RWPE1 (cell line): ENCODE measurements at places on chromosomes 2 and 18.

- DNase-seq, result no peak
These were observed 48.1 kb downstream of the PSD4 start for GRCh38 chr2:113221846-113222245.

DNA sequence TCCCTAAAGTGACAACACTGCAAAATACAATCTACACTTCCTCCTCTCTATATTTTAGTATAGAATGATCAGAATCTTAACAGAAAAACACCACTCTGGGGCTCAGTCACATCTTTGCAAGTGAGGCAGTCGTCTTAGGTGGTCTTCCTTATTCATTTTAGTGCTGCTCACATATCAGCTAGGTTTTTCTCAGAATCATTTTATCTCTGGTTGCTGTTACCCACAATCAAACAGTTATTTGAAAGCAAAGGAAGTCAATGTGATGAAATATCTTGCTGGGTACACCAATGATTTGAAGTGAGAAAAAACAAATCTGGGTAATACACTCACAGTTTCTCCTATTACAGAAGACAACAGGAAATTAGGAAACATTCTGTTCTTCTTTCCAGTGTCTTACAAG lies 275.2 kb downstream of the DSEL start:
- DNase-seq, result no peak

DNA sequence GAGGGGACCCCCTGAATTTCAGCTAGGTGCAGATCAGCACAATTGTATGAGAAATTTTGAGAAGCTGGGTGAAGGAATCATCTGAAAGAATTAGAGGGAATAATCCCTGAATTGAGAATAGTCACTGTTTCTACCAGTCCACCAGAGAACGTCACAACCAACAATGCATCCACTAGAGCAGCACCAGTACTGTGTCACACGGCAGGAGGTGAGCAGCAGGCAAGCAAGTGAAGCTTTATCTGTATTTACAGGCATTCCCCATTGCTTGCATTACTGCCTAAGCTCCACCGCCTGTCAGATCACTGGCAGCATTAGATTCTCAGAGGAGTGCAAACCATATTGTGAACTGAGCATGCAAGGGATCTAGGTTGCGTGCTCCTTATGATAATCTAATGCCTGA lies 40.7 kb downstream of the GDF7 start:
- no peak for DNase-seq

GRCh38 chr2:9053534-9053931 lies 50.0 kb upstream of the MBOAT2 start:
- no peak for DNase-seq

DNA sequence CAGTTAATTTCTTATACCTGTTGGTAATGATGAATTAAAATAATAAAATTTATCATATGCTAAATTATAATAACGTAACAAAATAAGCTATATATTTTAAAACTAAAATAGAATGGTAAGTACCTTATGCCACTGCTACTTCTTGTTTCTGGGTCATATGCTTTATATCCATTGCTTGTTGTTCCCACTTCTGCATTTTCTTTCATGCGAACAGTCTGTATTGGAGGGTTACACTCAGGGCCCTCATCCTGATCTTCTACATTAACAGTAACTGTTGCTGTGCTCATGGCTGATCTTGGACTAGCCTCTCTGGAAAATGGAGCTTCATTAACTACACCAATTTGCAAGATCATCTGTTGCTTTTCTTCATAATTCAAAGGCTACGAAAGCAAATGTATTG lies 22.2 kb downstream of the DSC2 start:
- no peak for DNase-seq

DNA sequence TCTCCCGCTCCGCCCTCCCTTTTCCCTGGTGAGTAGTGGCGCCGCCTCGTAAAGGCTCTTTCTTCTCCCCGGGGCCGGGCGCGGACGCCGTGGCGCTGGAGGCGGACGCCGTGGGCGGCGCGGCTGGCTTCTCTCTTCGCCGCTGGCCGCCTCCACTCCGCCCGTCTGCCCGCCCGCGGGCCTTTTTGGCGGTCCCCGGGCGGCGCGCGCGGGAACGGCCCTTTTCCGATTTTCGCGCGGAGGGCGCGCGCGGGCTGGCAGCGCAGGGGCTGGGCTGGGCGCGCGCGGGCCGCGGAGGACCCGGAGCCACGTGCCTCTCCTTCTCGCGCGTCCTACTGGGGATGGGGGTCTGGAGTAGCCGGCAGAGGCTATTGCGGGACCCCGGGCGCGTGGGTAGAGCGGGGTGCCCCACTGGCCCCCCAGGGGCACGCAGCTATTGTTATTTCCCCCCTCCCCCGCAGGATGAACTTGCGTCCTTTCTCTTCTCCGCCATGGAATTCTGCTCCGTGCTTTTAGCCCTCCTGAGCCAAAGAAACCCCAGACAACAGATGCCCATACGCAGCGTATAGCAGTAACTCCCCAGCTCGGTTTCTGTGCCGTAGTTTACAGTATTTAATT lies 472 bp downstream of the SLC20A1 start:
- no peak for DNase-seq

GRCh38 chr2:20561637-20562454 lies 89.1 kb downstream of the HS1BP3 start:
- DNase-seq, result peak; percentile 75

DNA sequence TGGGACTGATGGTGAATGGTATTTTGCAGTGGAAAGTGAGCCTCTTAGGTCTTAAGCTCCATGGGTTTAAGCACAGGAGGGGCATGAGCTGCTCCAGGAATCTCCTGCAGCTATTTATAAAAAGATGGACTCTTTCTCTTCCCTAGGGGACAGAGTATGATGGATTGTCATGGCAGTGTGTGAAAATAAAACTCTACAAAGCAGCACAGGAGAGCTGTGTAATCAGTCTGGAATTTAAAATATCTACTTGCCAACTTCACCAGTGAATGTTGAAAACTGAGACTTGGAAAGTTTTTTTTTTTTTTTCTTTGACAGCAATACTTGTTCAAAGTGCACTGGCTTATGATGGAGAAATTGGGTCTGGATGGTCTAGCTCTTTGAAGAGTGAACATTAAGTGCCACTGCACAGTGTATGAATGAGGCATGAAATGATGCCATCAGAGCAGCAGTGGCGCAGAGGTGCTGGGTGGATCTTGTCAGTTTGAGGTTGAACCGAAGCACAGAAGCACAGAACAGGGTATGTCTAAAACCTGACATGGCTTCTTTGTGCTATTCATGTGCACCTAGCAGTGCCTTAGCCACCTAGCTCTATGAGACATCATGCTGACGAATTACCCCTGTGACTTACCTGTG lies 245.4 kb downstream of the PTPRM start:
- peak; percentile 26 for DNase-seq

DNA sequence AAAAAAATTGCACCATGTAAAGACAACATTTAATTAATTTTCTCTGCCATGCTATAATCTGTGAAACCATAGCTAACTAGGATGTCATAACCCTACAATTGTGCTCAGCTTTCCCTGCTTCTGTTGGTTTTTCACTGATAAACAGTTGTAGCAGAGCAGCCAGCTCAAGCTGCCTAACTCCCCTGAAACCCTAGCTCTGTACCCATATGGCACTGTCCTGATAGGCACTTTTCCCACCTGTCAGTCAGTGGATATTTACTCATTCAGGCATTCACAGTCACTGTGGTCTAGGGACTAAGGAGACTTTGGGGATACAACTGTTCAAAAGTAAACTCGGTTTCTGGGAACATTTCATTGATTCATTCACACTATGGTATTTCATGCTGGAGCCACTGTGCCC lies 407.0 kb downstream of the DSEL start:
- DNase-seq, result no peak

- DNase-seq, result no peak
These were observed 152.7 kb downstream of the TWIST2 start for GRCh38 chr2:239000500-239001073.

DNA sequence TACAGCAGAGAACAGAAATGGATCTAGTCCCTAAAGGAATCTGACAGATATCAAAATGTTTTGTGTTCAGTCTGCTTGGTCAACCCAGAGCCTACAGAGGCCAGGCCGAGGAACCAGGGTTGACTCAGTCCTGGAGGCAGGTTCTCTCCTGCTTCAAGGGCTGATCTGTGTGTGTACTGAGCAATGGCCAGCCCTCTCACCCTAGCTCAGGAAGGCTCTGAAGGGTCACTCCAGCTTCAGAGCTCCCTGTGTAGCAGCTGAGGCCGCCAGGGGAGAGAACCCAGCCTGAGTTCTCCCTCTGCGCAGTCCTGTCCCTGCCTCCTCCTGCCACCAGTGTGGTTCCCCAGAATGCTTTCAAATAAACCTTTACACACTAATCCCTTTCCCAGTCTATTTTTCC lies 41.1 kb downstream of the NEURL3 start:
- DNase-seq, result no peak

DNA sequence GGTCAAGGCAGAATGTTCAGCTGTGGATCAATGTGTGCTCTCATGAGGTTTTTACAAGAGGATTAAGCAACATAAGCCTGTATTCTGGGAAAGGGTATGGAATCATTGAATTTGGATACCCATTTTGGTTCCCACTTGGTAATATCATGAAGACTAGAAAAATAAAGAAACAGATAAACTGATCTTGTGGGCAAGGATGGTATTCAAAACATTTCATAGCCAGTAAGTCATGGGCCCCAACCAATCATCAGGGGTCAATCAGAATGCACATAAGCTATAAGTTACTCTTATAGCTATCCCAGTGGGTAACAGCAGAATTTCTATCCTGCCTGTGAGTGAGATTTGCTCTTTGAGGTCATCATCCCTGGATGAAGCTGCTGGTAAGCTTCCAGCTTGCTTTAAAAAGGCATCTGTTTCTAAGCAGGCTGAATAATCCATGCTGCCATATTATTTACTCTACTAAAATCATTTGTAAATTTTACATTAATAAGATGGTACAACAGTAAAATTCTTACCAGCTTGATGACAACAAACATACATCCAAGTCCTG lies 291.2 kb downstream of the RAD51AP2 start:
- no peak for DNase-seq

DNA sequence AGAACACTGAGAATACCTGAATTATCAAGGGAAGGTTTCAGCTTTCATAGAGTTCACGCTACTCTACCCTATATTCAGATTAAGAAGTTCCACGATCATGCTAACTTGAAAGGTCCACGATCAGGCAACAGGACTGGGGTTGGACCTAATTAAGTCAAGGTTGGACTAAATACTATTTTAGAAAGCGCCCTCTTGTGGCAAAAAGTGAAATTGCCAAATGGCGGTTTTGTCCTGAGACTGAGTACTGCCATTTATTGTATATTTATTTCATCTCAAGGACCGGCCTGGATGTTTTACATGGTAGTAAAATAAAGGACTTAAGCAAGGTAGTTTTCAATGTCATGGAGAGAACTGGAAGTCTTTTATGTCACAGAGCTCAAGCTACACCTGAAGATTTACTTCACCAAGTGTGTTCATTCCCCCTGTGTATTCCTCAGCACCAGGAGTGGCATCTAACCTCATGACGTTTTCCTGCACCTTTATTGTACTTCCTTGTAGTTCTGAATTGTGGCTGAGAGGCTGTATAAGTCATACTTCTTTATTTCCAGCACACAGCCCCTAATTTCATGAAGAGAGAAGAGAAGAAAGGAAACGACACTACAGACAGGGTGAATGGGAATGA lies 56.8 kb downstream of the SRD5A2 start:
- DNase-seq, result peak; percentile 40

DNA sequence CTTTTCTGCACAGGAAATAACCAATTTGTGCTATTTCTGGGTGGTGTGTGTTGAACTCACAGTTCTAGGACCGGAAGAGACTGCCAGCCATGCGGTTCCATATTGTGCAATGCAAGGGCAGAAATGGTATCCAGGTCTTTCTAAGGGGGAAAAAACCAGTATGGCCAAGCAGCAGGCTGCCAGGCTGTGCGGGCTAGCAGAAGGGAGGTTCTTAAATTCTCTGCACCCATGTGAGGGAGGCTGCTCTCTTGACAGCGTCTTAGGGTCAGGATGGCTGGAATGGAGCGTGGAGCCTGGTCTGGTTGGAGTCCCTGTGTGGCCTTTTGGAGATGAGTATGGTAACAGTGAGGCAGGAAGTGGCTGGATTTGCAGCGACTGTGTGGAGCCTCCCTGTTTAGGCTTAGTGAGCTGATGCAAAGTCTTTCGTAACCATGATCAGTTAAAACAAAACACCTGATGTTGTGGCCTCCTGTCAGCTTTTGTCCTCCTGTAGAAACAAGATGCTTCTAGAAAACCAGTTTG lies 52.6 kb downstream of the NCK2 start:
- no peak for DNase-seq

DNA sequence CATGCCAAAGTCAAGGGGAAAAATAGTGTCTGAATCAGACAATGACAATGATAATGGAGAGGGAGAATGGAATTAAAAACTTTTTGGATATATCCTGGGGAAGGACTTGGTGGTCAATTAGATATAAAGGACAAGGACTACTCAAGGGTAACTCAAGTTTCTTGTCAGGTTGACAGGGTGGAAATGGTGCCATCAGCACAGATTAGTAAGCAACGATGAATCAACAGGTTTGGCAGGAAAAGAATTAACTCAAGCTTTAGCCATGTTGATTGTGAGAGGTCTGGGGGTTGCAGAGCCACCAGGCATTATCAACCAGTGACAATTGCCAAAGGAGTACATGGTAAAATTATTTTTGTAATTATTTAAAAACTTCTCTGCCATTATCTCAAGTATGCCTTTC lies 35.8 kb upstream of the SPATS2L start:
- DNase-seq, result no peak

DNA sequence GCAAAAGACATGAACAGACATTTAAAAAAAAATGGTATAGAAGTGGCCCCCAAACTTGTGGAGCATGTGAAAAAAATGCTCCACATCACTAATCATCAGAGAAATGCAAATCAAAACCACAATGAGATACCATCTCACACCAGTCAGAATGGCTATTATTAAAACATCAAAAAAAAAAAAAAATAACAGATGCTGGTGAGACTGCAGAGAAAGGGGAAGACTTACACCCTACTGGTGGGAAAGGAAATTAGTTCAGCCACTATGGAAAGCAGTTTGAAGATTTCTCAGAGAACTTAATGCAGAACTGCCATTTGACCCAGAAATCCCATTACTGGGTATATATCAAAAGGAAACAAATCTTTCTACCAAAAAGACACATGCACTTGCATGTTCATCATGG lies 164.8 kb downstream of the RIT2 start:
- DNase-seq, result no peak

- DNase-seq, result no peak
These were observed 11.7 kb upstream of the KLHL30 start for GRCh38 chr2:238126775-238127164.

DNA sequence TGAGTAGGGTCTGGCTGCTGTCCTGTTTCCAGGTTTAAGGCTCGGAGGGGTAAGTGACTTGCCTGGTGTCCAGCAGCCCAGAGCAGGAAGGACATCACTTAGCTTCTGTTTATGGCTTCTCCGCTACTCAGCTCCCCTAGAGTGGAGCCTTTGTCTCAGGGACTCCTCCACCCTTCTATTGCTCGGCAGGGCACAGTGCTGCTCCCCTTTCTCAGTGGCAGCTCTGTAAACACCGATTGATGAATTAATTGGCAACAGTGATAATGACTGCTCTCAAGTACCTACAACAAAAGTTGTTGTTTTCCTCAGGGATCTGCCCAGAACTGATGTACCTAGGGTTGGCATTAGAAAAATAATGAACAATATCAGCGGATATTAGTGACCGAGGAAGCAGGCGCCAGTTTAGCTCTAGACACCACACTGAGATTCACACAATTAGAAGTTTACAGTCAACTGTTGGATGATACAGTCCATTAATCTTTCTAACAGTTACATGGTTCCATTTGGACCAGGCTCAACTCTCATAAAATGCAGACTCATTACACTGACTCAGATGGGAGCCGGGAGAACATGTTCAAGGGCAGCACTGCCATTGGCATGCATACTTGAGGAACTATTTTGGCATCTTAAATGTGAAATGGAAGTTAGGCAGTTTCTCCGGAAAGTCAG lies 265.7 kb downstream of the MTX2 start:
- DNase-seq, result no peak

GRCh38 chr2:12036640-12036983 lies 290.2 kb downstream of the LPIN1 start:
- no peak for DNase-seq
